Renal cortical epithelial cell (primary cell): ENCODE measurements at places on chromosomes 16 and 17. TPM values are rescaled to one million over a fixed set of nuclear protein-coding genes. Genes with fewer than 3 reads are reported as not detected.
A peak's percentile ranks its signal among the peaks of the same experiment; 100 is the strongest.

DNA sequence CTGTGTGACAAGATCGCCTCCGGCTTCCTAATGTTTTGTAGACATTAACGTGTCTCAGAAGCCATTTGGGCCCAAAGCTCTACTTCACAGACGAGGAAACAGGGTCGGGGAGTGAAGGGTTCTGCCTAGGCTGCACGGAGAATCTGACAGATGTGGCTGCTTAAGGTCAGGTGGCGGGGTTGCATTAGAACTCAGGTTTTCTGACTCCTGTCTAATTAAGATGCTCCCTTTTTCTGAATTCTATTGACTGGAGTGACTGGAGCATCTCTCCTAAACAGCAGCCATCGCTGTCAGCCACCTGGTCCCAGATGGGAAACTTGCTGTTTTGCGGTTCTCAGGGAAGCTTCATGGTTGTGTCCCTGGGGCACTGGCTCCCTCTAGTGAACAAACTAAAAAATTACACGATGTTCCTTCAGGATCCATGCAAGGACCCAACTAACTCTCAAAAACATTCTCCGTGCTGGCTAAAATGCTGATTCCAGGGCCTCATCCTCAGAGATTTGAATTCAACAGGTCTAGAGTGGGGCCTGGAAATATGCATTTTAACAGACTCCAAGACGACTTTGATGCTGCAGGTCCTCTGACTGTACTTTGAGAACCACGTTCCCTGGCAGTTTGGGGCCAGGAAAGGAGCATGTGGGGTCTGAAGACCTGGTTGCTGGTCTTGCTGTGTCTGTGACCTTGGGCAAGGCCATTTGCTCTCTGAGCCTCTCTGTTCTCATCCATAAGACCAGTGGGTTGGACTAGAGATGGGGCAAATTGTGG, 117.4 kb downstream of the IRF8 start:
- peak; percentile 53 for DNase-seq

Gene CLEC10A
- total RNA-seq = not detected in 2 replicates

Gene C17orf50
- not detected in 2 replicates for total RNA-seq

Gene VASN
- 10.6 and 47.0 TPM in 2 replicates for total RNA-seq

DNA sequence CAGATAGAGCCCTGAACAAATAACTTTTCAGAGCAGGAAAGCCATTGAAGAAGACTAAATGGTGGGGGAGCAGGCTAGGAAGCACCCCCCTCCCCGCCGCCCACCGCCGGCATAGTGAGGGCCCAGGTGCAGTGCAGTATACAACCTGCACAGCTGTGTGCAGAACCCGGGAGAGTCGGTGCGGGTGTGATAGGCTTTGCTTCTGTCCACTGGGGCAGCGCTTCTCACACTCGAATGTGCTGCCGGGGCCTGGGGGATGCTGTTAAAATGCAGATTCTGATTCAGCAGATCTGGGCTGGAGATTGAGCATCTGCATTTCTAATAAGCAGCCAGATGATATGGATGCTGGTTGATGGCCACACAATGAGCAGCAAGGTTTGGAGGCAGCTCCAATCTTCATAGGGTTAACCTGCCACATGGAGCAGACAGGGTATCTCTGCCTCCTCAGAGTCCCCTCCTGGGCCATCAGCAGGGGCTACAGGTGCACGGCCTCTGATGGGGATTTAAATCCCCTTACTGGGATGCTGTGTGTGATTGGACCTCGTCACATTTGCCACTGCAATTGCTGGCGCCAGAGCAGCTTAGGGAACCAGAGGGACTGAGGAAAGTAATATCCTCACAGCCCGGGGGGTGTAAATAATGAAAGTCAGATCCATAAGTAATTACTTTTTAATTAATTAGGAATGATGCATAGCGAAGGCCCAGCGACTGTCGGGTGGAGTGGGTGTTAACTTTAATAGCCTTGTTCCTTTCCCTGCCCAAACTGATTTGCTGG, 172.0 kb upstream of the RPL38 start:
- no peak for DNase-seq

Gene TTLL6
- 0.35 and 0.45 TPM in 2 replicates for total RNA-seq

- DNase-seq = no peak
Observed at GRCh38 chr17:66450852-66451158, 148.4 kb downstream of the PRKCA start.

DNA sequence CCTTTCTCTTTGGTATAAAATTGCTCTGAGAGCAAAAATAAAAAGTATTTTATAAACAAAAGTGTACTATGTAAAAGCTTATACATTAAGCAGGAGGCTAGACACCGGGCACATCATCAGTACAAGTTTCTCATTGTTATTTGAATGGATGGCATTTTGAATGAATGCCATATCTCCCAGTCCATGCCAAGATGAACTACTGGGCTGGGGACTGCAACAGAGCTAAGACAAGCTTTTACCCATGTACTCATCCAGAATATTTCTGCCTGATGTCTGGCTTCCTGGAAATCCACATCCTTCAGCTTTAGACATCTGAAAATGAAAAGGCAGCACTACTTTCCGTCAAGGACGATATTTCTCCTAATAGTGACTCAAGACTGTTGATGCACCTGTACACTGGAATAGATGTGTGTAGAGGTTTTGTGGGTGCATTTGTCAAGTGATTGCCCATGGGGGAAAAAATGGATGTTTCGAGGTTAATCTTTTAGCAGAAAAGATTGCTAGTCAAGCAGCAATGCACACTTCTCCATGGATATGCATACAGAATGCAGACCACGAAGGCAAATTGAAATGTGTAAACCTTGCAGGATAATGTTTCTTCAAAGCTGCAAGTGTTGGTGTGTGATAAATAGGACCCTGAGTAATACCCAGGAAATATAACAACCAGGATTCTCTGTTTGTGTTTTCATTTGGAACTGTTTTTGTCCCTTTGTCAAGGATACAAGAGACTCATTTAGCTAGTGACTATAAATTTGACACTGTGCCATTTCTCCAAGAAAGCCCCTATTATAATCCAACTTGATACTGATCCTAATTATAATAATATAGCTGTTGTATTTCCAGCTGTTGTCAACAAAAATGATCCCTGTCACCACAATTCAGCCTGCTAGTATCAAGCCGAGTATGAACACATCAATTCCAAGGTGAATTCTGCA, 173.8 kb downstream of the CDH8 start:
- DNase-seq = no peak

- no peak for DNase-seq
Observed at GRCh38 chr16:354291-354881, 1.9 kb upstream of the AXIN1 start.

GRCh38 chr17:38608648-38609047, 2.9 kb upstream of the SRCIN1 start:
- DNase-seq = no peak

DNA sequence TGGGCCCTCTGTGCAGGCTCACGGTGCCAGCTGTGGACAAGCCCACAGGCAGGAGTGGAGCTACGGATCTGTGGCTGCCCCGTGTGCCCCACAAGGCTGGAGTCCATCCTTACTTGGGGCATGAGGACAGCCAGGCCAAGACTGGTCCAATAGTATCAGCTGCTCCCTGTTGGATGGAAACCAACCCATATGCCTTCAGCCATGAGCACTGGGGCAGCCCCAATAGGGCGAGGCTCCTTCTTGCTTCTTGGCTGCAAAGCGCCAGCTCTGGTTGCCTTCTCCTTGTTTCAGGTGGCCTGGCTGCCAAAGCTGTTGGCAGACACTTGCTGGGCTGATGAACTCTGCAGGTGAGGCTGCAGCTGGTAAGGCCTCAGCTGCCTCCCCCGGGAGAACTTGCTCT, 188.0 kb downstream of the ENGASE start:
- no peak for DNase-seq

- DNase-seq = peak; percentile 41
Observed at GRCh38 chr17:42804918-42805367, 6.3 kb downstream of the CNTD1 start.

GRCh38 chr17:59527325-59527917, 38.0 kb upstream of the DHX40 start:
- DNase-seq = no peak

GRCh38 chr17:17126131-17127110, 79.7 kb downstream of the PLD6 start:
- DNase-seq = no peak

Gene TMEM132E
- not detected in 2 replicates for total RNA-seq

GRCh38 chr16:86405319-86405718, 105.0 kb upstream of the FOXF1 start:
- DNase-seq = no peak

DNA sequence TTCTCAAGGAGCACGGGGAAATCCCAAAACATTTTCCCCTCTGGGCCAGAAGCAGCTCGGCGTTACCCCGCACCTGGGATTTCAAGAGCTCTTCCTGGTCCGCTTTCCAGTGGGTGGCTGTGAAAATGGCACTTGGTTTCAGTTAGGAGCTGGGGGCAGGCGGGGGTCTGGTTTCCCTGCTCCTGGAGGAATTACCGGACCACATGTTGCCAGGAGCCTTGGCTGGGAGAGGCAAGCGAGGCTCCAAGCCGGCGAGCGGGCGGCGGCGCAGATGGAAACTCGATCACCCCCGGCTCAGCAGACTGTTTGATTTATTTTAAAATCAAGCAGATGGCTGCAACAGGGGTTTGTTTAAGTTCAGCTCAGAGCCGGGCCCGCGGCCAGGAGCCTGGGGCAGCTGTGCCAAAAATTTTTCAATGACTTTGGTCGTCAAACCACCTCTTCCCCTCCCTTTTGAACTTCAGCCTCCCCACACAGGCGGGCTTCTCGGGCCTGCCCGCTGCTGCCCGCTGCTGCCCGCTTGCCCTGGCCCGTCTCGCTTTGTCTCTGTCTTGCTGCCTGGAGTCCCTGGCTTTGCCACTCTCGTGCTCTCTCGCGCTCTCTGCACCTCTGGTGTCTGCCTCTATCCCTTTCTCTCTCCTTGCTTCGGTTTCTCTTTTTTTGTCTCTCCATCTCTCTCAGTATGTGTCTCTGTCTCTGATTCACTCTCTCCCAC, 108.0 kb upstream of the CIBAR2 start:
- peak; percentile 23 for DNase-seq

DNA sequence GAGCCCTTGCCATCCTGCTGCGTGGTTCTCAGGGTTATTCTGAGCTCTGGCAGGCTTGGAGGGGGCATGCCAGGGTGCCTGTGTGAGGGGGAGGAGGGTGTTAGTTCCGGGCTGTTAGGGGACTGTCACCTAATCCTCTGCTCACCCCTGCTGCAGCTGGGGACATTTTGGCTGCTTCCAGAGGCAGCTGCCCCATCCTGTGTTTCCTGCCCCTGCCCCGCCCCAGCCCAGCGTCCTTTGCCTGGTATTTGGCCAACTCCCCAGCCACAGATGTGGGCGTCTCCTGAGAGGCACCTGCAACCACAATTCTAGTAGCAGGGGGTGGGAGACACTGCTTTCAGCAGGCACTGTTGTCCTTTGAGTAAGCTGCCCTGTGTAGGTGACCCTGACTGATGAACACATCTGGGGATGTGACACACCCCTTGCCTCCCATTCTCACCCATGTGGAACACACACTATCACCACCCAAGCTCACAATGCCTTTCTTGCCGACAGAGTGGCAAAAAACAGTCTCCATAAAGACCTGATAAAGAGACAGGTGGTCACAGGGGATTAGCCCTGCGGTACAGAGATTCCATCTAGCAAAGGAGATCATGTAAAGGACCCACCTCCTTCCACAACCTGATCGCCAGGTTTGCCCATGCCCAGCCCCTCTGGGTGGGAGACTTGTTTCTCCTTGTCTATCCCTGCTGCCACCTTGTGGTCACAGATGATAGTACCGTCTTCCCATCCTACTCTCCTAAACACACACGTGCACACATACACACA, at the start of gene CHRNE:
TSS of gene CHRNE (minus strand) at position 48 of the 768 bp plus-strand sequence. CDS start at position 13, 35 bp downstream.
- DNase-seq = peak; percentile 81

Gene CCL7
- not detected in 2 replicates for total RNA-seq

Gene KRTAP9-8
- not detected in 2 replicates for total RNA-seq

DNA sequence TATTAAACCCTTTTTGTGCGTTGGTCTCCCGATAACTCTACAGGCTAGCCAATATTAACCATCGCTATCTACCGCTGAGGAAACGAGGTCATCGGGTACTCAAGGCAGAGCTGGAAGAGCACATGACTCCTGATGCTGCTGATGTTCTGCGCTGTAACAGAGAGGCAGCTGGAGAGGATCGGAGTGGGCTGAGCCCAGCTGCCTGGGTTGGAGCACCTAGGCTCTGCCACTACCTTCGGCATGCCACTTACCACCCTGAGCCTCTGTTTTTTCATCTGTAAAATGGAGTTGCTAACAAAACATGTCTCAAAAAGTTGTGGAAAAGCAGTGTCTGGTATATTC, 432 bp upstream of the SLC46A1 start:
- no peak for DNase-seq

GRCh38 chr16:2048116-2048543, 345 bp downstream of the TSC2 start:
- no peak for DNase-seq

- DNase-seq = no peak
Observed at GRCh38 chr17:48247603-48248002, 140.0 kb downstream of the SNX11 start.

Gene C16orf95
- total RNA-seq = 3.4 and 3.8 TPM in 2 replicates

- DNase-seq = peak; percentile 53
Observed at GRCh38 chr16:1003391-1004347, 22.1 kb downstream of the SOX8 start.

- DNase-seq = no peak
Observed at GRCh38 chr16:74485916-74486315, 64.6 kb upstream of the CLEC18B start.

Gene STAT5A
- total RNA-seq = 12.2 and 25.7 TPM in 2 replicates

DNA sequence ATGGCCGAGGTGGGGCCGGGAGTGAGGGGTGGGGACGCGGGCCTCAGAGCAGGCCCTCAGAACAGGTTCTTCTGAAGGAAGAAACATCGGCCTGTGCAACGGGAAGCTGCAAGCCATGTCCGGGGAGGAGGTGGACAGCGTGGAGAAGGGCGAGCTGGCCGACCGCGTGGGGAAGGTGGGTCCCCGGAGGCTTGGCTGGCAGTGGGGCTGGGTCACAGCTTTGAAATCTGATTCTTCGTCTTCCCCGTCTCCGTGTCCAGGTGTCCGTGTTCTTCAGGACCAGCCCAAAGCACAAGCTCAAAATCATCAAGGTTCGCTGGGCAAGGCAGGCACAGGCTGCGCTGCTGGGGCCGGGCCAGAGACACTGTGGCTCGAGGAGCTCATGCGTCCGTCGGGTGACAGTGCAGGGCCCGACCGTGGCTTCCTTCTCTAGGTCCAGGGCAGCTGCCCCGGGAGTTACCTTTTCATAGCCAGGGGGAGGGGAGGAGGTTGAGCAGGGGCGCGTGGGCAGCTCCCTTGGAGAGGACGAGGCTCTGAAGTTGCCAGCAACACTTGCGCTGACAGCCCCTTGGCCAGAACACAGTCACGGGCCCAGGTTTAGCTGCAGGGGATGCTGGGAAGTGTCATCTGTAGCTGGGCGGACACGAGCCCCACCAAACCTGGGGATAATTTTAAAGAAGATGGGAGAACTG, 51.3 kb downstream of the MEAK7 start:
- no peak for DNase-seq

- no peak for DNase-seq
Observed at GRCh38 chr16:89022051-89022836, 45.2 kb upstream of the CBFA2T3 start.
